A375 (cell line): ENCODE measurements at places on chromosomes 3 and 15. TPM values are rescaled to one million over a fixed set of nuclear protein-coding genes. Genes with fewer than 3 reads are reported as not detected.

The CKMT1B gene
- 1.3 TPM in 1 of 2 replicates, not detected in the other for total RNA-seq

The GOLGA6L9 gene
- total RNA-seq: 3.1 and 5.5 TPM in 2 replicates

The NDN gene
- total RNA-seq: 23.5 and 24.9 TPM in 2 replicates

The GOLGA8M gene
- total RNA-seq: 0.08 TPM in 1 of 2 replicates, not detected in the other

The CNTN6 gene
- total RNA-seq: 0.11 and 0.40 TPM in 2 replicates

The SEMA3F gene
- total RNA-seq: 10.4 and 17.0 TPM in 2 replicates

The GOLGA6B gene
- 0.15 TPM in 1 of 2 replicates, not detected in the other for total RNA-seq

The CPN2 gene
- total RNA-seq: not detected in 2 replicates

The CSNK1G1 gene
- 11.2 and 13.9 TPM in 2 replicates for total RNA-seq

The ARID3B gene
- 3.9 and 5.7 TPM in 2 replicates for total RNA-seq

The TRIM59 gene
- total RNA-seq: 2.5 and 3.4 TPM in 2 replicates

The C2CD4A gene
- not detected in 2 replicates for total RNA-seq

The CDHR4 gene
- total RNA-seq: 0.11 and 0.26 TPM in 2 replicates

The DPPA2 gene
- 0.64 and 0.93 TPM in 2 replicates for total RNA-seq

The OPA1 gene
- 37.4 and 62.4 TPM in 2 replicates for total RNA-seq

The CEP19 gene
- total RNA-seq: 0.64 and 1.2 TPM in 2 replicates

The RTP1 gene
- total RNA-seq: not detected in 2 replicates

The RYR3 gene
- total RNA-seq: not detected in 2 replicates
